NCI-H1105 (cell line): ENCODE measurements at places on chromosomes 2 and 18.
A peak's percentile ranks its signal among the peaks of the same experiment; 100 is the strongest.

DNA sequence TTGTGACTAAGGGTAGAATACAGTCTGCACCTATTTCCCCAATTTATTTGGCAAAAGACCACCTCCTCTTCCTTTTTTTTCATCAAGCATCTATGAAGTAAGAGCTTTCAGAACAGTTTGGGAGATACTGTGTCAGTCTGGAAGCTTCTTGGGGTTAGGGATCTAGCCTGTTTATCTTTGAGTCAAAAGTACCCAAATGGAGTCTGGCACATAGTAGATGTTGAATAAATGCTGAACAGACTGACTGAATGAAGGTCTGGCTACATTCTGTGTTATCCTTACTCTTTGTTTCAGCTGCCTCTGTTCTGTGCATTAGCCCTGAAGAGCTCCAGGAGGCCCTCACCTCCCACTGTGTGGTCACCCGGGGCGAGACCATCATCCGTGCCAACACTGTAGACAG, 223.2 kb downstream of the MYO3B start:
- DNase-seq = no peak

GRCh38 chr18:76232779-76233178, 262.3 kb downstream of the ZNF516 start:
- no peak for DNase-seq

- no peak for DNase-seq
Measured at GRCh38 chr2:118122594-118123281, 34.5 kb downstream of the INSIG2 start.

GRCh38 chr2:154850532-154850931, 152.0 kb downstream of the KCNJ3 start:
- DNase-seq = no peak

- DNase-seq = no peak
Measured at GRCh38 chr2:118554616-118555015, 292.8 kb downstream of the EN1 start.

DNA sequence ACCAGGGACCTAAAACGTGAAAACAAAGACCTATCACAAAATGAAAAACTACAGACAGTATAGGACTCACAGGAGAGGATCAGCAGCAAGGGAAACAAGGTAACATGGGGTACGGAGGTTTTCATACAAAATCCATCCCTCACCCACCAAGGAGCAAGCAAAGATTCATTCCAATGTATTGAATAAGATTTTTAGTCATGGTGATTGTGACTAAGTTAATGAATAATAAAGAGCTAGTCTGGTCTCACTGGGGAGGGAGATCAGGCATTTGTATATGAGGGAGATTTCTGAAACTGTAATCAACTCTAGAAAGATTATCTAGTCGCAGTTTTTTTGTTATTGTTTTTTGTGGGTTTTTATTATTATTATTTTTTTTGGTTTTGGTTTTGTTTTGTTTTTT, 336.5 kb upstream of the MMADHC start:
- DNase-seq = no peak

DNA sequence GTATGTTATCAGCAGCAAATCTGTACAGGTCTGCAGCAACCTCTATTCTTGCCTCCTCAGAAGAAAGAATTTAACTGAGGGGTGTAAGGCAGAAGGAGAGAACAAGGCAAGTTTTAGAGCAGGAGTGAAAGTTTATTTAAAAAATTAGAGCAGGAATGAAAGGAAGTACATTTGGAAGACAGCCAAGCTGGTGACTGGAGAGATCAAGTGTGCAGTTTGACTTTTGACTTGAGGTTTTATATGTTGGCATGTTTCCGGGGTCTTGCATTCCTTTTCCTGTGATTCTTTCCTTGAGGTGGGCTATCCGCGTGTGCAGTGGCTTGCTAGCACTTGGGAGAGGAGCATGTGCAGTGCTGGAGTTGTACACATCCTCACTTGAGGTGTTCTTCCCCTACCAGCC, 16.5 kb upstream of the CERS6 start:
- no peak for DNase-seq

DNA sequence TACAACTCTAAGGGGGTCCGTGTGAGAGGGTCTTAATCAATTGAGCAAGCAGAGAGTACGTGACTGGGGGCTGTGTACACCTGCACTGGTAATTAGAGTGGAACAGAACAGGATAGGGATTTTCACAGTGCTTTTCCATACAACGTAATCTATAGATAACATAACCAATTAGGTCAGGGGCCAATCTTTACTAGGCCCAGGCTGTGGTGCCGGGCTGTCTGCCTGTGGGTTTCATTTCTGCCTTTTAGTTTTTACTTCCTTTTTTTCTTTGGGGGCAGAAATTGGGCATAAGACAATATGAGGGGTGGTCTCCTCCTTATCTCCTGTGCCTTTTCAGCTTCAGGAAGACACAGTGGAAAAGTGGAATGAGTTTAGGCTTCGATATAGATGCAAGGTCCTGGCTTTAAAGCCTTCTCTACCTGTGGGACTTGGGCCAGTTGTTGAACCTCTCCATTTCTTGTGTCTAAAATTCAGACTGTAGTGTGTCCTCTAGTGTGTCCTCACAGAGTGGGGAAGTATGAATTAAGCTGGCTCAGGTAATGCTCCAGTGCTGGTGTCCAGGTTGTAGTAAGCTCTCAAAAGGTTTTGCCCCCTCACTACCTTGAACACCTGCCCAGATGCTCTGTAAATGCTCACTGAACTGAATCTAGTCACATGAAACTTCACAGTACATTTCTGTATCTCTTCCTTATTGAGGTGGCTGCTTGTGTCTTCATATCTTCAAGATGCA, 422.8 kb downstream of the SETBP1 start:
- DNase-seq = no peak

- no peak for DNase-seq
Measured at GRCh38 chr2:74007711-74008110, 23.0 kb downstream of the TET3 start.

- no peak for DNase-seq
Measured at GRCh38 chr2:174670446-174670845, 72.8 kb upstream of the WIPF1 start.

DNA sequence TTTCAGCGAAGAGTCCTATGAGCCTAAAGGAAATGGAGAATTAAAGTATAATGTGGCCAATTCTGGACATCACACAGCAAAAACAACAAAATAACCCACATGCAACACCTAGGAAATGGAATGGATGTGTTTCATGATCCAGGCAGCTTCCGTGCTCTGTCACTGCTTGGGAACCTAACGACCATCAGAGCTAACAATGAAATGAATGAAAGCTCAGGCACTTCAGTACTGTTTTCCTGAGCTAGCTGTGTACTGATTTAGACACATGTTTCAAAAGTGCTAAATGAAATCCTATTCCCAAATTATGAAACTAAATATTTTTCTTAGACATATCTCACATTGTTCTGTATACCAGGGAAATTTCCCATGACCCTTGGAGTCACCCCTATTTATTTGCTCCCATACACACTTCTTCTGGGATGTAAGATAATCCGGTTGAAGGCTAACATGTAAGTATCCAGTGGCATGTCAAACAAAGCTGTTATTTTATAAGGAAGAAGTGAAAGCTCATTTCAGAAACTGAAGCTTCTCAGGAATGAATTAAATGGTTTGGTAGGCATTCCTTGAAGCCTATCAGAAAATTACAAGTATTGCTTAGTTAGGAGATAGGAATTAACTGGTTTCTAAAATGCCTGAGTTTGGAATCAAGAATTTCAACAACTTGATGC, 108.5 kb upstream of the RND3 start:
- DNase-seq = no peak

- no peak for DNase-seq
Measured at GRCh38 chr2:136131484-136131960, 13.6 kb upstream of the CXCR4 start.

GRCh38 chr18:28112056-28112470, 64.9 kb downstream of the CDH2 start:
- DNase-seq = no peak

GRCh38 chr2:46390901-46391395, 88.4 kb upstream of the TMEM247 start:
- DNase-seq = no peak

- DNase-seq = peak; percentile 31
Measured at GRCh38 chr2:109345653-109346480, 216.9 kb downstream of the SH3RF3 start.

DNA sequence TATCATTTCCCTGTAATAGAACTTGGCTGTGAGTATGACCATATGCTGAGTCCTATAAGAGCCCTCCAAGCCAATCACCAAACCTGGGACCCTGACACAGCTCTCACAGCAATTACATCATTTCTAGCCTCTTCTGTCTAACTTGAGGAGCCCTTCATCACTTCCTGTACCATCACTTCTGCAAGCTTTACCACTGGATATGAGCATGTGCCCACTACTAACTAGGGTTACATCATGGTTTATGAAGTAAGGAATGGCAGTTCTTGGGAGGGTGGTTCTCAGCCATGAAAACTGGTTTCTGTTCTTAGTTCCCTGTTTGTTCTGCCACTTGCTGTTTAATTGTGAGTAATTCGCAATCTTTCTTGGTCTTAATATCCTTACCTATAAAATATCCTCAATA, 31.0 kb upstream of the EPB41L3 start:
- no peak for DNase-seq

- no peak for DNase-seq
Measured at GRCh38 chr18:41553716-41554115, 401.3 kb upstream of the PIK3C3 start.

DNA sequence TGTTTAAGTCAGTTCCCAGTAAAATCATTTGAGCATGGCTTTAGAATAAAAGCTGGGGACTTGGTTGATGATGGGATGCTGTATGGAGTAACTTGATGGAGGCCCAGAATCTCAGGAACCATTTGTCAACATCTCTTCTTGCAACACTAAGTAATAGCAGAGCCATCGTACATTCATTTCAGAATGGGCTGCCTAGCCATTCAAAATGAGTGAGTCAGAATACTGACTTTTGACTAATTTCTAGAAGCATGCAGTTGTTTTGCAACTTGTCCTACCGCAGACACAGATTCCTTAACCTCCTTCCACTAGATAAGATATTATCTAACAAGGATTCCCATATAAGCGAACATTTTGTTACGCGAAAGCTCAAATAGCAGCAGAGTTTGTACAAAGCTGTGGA, 229.5 kb downstream of the CNTNAP5 start:
- DNase-seq = no peak

- no peak for DNase-seq
Measured at GRCh38 chr2:215447673-215448081, 11.8 kb upstream of the FN1 start.

GRCh38 chr2:57126410-57126809, 920.2 kb upstream of the VRK2 start:
- DNase-seq = no peak

GRCh38 chr2:85180322-85181133, 47.3 kb downstream of the TCF7L1 start:
- no peak for DNase-seq

- no peak for DNase-seq
Measured at GRCh38 chr2:99101697-99102096, 39.8 kb upstream of the C2orf15 start.

- DNase-seq = no peak
Measured at GRCh38 chr2:71833855-71834560, 313.7 kb downstream of the CYP26B1 start.

DNA sequence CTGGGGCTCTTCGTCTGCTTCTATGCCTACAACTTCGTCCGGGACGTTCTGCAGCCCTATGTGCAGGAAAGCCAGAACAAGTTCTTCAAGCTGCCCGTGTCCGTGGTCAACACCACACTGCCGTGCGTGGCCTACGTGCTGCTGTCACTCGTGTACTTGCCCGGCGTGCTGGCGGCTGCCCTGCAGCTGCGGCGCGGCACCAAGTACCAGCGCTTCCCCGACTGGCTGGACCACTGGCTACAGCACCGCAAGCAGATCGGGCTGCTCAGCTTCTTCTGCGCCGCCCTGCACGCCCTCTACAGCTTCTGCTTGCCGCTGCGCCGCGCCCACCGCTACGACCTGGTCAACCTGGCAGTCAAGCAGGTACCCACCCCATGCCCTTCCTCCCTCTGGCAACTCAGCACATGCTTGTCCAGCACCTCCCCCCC, 24.2 kb downstream of the STEAP3 start:
- no peak for DNase-seq

- no peak for DNase-seq
Measured at GRCh38 chr2:47043142-47043890, 111.8 kb downstream of the STPG4 start.

DNA sequence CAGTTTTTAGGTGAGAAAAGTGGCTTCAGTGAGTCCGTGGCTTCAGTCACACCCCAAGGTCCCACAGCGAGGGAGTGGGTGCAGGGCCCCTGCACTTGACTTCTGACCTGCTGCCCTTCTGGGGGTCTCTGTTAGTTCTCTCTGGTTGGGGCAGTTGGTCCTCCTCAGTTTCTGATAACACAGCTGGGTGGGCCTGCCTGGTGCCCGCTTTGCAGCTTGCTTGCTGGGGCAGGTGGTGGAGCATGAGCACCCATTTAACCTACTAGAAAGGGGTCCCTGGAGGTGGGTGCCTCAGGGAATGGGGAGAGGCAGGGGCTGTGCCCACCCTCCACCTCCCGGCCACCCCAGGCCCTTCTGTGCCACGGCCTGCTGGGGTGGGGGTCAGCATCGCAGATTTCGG, 83.2 kb downstream of the ASB1 start:
- no peak for DNase-seq

DNA sequence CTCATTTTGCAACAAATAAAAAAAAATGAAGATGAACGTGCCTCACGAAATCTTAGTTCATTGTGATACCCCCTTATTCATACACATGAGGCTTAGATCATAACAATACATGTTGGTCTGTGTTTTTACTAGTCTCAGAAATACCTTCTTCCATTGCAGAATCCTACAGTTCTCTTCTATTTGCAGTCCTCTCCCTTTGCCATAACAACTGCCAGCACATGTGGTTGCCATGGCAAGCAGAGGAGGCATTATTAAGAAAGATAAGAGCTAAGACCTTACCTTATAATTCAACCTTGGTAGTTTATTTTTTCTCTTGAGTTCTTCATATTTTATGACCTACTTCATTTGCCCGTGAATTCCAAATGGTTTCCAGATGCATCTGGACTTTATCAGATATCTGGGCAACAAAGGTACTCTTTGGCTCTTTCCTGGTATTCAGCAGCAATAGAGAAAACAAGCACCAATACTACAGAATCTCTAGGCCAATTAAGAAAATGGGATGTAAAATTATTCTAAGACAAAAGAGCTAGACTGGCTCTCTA, 524.0 kb downstream of the CMPK2 start:
- no peak for DNase-seq

DNA sequence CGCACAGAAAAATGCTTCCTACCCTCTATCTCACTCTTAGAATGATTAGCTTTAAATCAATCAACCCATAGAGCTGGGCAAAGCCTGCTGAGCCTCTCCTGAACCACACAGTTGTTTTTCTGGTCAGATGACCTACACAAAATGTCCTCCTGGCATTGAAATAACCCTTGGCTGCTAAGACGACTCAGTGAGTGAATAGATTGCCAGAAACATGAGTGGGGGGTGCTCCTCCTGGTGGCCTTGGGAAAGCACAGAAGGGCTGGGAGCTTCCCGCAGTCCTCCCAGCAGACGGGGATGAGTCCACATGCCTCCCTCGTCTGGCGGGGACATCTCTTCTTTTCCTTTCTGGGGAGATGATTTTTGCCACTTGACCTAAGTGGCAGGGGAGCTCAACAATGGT, 14.9 kb downstream of the MAL start:
- no peak for DNase-seq

- no peak for DNase-seq
Measured at GRCh38 chr2:30336978-30337841, 105.9 kb downstream of the LBH start.

GRCh38 chr2:181307203-181307991, 149.8 kb upstream of the ITGA4 start:
- DNase-seq = no peak
